Activated T-helper 9 cell treated with anti-CD3 and anti-CD28 coated beads, Interleukin-2, amount 50 U/mL, for 16 hours (primary cell): ENCODE measurements at places on chromosomes 1 and 21.

DNA sequence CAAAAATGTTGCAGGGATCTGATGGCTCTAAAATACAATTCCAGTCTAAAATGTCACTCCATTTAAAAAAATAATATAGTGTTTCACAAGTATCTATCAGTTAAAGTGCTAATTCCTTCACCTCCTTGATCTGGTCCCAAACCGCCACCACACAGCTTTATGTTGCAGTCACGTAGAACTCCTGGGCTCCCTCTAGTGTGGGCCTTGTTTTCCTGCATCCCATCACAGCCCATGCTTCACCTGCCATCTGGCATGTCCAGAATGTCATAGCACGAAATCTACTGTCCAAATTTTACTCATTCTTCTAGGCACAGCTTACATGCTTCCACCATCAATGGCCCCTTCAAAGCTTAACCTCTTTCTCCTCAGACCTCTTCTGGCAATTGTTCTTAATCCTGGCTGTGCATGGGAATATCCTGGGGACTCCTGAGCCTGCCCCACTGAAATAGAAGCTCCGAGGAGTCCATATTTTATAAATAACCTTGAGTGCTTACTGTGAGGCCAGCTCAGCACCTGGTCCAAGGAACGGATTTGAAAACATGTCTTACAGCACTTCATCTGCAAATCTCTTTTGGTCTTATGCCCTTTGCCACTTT, 15.5 kb downstream of the FYB2 start:
- no peak for DNase-seq

DNA sequence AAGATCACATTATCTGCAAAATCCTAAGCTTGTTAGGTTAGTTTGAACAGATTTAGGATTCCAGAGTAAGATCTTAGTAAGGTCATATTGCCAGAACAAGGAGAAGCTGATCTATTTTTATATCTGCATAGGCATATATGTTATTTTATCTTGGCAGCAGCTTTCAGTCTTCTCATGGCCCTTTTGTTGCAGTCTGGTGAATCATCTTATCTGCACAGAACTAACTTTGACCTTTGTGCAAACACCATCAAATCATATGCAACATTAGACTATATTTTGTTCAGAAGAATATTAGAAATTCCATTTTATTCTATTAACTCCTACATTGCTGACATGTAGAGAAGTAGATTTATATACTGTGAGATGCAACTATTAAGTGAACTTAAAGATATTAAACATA, 107.3 kb downstream of the CLEC20A start:
- no peak for DNase-seq

DNA sequence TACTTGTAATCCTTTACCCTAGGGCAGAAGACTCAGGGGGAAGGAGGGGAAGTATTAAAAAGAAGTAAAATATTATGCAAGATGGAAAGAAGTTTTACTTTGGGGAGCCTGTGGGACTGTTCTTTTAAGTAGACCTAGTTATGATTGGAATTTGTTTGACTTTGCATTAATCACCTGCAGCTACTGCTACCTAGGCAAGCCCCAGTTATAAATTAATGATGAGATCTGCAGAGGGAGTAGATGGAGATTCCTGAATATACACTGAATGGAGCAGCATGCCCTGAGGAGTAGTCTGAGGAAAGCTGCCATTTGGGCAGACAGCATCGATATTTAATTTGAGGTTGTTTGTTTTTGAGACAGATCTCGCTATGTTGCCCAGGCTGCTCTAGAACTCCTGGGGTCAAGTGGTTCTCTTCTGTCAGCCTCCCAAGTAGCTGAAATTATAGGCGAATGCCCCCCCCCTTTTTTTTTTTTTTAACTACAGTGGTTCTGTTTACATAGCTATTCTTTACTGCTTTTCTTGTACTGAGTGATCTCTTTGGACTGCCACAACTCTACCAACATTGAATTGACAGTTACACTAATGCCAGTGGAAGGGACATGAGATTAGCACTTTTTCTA, 81.4 kb upstream of the SERTAD4 start:
- DNase-seq: no peak

GRCh38 chr1:155073377-155074242, 5.0 kb upstream of the EFNA3 start:
- DNase-seq: no peak

- DNase-seq: no peak
These were observed 48.5 kb upstream of the ACOT11 start for GRCh38 chr1:54499360-54500106.

GRCh38 chr1:226021401-226021800, 22.3 kb upstream of the SDE2 start:
- no peak for DNase-seq

DNA sequence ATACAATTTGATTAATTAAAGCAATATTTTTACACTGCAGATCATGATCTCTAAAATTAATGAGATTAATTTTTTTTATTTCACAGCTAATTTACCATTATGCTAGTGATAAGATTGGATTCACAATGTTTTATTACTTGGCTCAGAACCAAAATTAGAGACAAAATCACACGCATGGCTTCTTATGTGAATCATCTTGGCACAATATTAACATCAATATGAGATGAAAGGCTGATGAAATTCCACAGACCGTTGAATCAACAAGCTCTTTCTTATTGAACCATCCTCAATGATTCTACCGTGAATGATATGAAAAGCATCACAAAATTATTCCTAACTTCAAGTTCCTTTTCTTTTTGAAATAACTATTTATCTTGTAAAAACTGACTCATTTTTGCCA, 544.9 kb downstream of the KCNT2 start:
- no peak for DNase-seq

GRCh38 chr1:218813237-218813636, 360.4 kb upstream of the LYPLAL1 start:
- no peak for DNase-seq

GRCh38 chr1:199291022-199291740, 652.3 kb downstream of the PTPRC start:
- DNase-seq: no peak

GRCh38 chr1:17798011-17798410, 42.9 kb downstream of the ACTL8 start:
- no peak for DNase-seq

- no peak for DNase-seq
These were observed 33.3 kb downstream of the TMEM51 start for GRCh38 chr1:15186846-15187151.

DNA sequence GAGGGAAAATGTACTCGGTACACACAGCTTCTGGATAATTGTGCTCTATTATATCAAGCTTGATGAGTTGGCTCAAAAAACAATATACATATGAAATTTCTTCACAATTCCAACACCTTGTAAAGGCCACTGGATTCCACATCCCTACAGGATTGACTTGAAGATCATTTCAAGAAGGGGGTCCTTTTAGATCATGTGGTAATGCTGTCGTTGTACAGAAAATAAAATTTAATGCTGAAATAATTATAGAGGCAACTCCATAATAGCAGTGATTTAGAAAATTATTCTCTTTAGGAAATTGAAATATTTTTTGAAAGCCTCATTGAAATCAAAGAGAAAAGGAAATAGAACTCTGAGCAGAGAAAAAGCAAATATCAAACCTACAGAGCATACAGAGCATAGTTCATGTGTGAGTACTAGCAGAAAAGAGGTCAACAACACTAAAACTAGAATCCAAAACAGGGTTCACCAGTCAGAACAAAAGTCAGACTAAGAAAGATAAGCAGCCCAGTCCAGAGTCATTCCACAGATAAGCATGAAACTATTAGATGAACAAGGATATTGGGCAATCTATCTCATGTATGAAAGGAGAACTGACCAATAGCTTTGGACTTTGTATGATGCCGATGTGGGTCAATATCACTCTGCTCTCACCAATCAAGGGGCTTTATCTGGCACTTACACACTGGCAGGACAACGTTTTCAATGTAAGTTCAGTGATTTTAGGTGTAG, 79.5 kb upstream of the PALMD start:
- no peak for DNase-seq

- DNase-seq: no peak
These were observed 4.5 kb upstream of the FOXO6 start for GRCh38 chr1:41356752-41357151.

GRCh38 chr1:15974855-15975254, 1.0 kb downstream of the ZBTB17 start:
- DNase-seq: no peak

DNA sequence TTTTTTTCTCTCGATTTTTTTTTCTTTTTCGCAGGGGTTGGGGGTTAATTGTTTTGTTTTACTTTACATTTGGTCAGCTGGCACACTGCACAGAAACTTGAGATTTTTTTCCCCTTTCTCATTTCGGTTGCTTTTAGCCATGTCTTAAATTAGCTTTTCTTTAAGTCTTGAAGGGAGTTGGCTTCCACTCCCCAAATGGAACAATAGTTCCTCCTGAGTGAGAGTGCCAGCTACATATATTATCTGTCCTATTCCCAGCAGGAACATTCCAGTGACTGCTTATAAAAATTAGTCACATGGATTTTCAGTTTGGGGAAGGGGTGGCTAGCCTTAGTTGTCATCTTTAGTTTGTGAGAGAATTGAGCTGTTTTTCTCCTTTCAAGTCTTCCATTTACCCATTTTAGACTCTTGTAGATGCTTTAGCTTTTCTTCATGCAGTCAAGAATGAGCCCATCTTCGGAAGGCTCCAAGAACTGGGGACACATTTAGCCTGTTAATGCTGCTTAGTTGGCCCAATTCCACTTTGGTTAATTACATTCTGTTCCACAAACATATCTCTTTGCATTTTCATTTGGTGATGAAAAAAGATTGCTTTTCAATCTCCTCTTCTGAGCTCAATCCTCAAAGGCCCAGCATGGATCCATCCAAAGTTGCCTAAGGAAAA, 510.1 kb upstream of the CXADR start:
- DNase-seq: no peak

DNA sequence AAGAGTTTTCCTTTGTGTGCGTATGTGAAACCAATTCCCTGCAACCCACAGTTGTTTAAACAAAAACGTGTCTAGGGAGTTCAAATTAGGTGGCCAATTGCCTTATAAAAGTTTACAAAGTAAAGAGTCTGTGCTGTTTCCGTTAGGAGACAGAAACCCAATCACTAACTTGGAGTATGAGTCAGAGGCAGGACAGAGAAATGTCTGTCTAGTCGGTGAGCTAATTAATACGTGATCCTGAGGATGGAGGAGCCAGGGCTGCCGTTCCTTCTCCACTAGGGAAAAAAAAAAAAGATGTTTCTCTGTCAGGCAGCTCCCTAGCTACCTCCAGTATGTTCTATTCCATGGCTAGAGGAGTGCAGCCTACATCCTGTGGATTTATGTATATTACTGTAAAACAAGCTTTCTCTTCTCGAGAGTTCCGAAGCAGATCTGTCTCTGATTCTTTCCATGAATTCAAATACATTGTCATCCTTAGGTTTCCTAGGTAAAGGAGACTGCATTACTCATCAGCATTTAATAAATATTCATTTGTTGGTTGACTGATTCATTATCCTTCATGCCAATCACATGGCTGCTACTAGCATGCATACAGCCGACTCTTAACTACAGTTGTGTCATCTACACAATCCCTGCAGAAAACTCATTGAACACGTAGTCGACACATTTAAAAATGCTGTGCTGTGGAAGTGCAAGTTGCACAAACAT, 430.6 kb downstream of the KIF26B start:
- no peak for DNase-seq

DNA sequence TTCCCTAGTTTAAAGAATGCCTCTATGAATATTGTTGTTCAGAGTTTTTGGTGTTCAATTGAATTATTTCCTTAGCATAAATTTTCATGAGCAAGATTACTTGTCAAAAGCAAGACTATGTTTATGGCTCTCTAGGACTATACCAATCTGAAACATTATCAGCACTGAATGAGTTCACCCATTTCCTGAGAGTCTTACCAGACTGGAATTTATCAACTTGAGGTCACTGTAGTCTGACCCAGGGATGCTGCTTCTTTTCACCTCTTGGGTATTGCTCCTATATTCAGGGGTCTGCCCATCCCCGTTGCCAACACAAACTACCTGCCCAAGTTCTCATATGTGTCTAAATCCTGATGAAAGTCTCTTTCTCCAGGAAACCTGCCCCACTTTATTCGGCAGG, 42.6 kb downstream of the OPTC start:
- no peak for DNase-seq

GRCh38 chr21:14591882-14592281, 45.8 kb upstream of the SAMSN1 start:
- no peak for DNase-seq

DNA sequence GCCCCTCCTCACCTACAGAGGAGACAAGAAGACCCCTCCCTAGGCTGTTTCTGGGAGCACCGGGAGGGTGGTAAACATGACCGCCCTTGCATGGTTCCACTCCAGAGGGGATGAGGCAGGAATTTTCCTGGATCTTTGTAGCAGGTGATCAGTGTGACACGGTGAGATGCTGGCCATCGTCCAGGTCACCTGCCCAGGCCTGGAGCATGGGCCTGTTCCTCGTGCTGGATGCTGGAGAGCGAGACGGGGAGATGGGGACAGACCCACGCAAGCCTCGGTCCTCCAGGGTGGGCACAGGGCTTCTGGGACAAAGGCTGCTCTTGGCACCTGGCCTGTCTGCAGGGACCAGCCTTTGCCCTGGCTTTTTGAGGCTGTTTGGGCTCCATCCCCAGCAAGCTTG, 46.2 kb downstream of the DMRTB1 start:
- no peak for DNase-seq

- peak; percentile 2 for DNase-seq
These were observed 546 bp downstream of the DONSON start for GRCh38 chr21:33587792-33588484.

DNA sequence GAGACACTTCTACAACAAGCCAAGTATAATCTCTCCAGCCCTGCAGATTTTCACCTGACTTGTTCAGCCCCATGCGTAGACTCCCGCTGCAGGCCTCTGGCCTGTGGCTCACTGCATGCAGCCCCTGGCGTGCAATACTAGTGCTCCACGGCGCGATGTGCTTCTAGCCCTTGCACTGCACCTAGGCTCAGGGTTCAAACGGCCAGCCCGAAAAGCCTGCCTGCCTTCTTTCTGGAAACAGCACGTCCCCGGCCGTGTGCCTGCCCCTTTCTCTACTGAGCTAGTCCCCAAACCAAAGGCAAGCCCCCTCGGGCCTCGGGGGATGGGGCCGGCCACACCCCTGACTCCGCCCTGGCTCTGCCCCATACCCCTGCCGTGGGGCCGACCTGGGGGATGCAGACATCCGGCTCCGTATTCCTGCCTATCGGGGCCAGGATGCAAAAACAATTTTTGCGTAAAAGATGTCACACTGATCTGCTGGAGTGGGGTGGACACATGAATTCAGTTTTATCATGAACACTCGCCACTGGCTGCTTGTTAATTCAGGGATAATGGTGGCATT, 26.3 kb upstream of the TRAPPC10 start:
- DNase-seq: no peak

GRCh38 chr1:150692720-150693119, 4.2 kb downstream of the GOLPH3L start:
- DNase-seq: no peak

GRCh38 chr1:89005286-89006151, 13.1 kb upstream of the KYAT3 start:
- DNase-seq: no peak

DNA sequence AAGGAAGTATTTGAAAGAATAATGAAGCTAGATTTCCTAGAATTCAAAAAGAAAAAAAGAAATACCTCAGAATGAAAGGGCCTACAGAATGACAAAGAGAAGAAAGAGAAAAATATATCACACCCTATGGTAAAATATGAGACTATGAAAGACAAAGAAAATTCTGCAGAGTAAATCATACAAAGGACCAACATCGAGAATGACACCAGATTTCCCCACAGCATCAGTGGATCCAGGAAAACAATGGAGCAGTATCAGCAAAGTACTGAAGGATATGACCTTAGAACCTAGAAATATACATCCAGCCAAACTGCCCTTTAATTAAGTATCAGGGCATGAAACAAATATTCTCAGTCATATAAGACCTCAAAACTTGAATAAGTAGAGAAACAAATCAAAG, 21.2 kb upstream of the IFNAR2 start:
- DNase-seq: no peak

- DNase-seq: no peak
These were observed 114.3 kb downstream of the TGFB2 start for GRCh38 chr1:218459450-218459849.
